Mucosa of descending colon (tissue), 3 donors: ENCODE measurements at places on chromosomes 6 and 20. TPM values are rescaled to one million over a fixed set of nuclear protein-coding genes. Genes with fewer than 3 reads are reported as not detected.

The GHRH gene
- total RNA-seq = not detected

GRCh38 chr6:132719736-132720448 lies 6.0 kb upstream of the VNN1 start:
- DNase-seq = no peak

DNA sequence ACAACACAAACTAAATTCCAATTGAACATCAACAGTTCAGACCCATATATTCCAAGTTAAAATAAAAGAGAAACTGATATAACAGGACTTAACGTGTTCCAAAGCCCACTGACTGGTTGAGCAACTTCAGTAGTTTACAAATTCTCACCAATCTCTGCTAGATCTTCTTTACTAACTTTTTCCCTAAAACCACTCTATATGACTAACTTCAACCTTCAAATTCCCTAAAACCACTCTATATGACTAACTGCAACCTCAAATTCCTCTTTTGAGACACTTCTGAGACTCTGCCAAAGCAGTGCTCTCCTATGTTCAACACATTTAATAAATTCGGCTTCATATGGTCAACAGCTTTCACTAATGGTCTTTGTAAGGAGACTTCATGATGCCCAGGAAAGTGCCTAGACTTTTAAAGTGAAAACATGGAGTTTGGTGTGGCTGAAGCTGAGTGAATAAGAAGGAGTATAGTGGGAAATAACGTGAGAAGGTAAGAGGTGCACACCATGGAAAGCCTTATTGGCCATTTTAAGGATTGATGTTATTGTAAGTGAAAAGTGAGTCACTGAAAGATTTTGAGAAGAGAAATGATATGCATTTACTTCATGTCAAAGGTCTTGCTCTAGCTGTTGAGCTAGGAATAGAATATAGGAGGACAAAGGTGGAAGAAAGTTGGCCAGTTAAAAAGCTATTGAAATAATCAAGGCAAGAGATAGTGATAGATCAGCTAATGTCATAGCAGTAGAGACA lies 134.0 kb upstream of the HCRTR2 start:
- no peak for DNase-seq

The BNIP5 gene
- 17.4 TPM for total RNA-seq

The NNAT gene
- 41.3 TPM for total RNA-seq

GRCh38 chr20:36051318-36052116 lies 83.1 kb downstream of the CNBD2 start:
- no peak for DNase-seq

The HTR1E gene
- not detected for total RNA-seq

DNA sequence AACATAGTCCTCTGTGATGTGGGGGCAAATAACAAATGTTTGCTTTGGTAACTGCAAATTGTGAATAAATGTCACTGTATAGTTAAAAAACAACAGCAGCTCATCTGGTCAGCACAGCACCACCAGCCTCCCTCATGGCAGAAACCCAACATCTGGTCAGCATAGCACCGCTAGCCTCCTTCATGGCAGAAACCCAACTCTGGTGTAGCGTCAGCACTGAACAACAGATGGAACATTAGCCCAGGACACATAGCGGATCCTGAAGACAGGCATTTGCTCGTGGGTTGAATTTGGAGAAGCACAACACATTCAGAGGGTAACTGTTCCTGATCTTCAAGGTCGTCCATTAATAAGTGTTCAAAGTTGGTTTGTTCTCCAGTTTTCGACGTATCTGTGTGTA lies 265.9 kb downstream of the DLL1 start:
- DNase-seq = no peak

The PDE10A gene
- 1.7 TPM for total RNA-seq

DNA sequence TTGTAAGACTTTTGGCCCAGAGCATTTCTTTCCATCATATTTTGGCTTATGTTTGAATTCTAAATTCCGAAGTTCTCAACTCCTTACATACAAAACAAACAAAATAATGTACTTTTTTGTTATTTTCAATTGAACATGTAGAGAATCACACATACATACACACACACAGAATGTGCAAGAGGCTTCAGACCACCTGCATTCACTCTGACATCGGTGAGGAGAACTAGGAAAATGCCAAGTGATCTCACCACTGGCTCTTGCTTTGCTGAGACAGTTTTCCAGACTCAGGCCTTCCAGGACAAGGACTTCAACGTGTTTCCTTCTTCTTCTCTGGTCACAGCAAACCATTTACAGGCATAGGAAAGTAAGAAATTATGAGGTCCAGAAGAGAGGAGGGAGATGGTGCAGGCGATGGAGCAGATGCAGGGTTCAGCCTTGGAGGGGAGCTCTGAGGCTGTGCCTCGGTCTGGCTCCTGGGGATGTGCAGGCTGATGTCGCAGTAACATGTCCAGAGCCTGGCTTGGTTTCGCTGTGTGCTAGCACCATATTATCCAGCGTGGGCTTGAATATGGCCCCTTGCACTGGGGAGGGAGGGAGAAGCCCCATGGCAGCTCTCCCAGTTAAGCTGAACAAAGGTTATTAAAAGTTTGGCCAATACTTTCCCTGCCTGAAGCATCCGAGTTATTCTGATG lies 93.4 kb downstream of the DACT2 start:
- no peak for DNase-seq
